ENCODE measurements at places on chromosomes 11 and 22.
A peak's percentile ranks its signal among the peaks of the same experiment; 100 is the strongest.

DNA sequence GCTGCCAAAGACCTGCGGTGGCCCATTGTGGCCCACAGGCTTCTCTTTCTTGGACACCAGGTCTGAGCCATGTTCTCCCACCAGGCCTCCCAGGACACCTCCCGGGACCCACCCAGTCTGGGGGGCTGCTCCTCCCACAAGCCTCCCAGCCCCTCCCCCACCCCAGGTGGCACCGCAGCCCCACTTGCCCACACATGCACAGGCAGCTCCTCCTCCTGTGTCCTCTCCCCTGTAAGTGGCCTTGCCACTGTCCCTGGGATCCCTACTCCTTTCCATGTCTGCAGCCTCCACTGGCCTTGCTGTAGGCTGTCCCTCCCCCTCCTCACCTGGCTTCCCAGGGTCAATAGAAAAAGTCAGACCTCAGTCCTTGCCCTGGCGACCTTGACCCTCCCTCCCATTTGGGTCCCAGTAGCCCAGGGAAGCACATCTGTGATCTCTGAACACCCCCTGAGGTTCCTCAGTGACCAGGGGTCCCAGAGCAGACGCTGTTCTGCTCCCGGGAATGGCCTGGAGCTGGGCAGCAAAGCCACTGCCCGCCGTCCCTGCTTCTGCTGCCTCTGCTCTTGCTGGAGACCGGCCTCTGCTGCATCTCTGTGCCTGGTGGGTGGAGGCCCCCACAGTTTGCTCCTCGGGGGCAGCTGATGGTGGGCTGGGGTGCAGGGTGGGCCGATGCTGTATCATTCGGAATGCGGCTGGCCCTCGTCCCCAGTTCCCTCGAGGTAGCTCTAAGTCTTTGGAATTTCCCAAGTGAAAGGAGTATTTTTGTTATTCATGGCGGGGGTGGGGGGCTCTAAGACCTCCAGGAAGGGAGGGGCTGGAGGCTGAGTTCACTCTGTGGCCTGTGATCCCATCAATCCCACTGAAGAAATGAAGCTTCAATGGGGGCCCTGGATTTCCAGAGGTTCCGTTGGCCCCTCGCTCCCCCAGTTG is 43.6 kb downstream of the ARHGAP8 start:
- DNase-seq, result no peak

DNA sequence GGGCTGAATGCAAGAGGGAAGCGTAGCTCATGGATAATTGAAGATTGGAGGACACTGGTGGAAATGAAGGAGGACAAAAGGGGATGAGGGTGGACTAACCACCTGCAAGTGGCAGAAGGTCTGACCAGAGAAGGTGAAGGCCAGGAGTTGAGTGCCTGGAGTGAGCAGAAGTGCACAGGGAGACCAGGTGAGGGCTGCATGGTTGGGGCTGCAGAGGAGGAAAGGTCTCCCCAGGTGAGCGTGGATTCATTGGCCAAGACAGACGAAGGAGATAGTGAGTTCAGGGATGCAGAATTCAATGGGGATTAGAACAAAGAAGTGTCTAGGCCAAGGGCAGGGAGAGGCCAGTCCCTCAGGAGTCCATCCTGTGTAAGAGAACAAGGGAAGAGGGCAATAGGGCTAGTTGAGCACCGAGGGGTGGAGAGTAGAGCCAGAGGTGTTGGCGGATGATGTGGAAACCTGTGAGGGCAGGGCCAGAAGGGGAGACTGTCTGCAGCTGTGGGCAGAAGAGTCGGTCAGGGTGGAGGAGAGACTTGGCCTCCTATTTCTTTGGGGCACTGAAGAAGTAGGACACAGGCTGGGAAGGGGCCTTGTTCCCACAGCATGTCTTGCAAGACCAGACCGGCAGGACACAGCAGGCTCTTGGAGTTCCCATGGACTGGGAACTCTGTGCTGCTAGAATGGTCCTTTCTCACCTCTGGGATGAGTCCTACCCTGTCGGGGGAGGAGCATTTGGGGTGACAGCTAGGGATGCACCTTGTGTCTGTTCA is 6.7 kb downstream of the TRIM29 start:
- no peak for DNase-seq

DNA sequence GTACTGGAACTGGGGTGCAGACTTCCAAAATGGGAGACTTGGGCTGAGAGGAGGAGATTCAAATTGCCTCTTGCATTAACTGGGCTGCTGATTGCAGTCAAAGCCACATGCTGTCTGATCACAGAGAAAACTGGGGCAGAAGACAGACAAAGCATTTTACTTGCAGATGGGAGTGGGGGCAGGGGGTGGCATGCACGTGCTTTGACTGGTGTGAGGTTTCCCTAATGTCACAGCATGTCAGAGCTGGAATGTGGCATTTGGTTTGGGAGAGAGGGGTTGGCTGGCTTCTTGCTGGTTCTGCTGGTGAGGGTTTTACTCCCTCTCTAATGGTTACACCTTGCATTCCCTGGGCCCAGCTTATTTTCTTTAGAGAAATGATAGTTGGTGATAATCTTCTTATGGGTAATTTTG is 2.9 kb downstream of the TUB start:
- no peak for DNase-seq

GRCh38 chr22:50338860-50339462 is 4.2 kb upstream of the PPP6R2 start:
- no peak for DNase-seq

- DNase-seq, result peak; percentile 78
Measured at GRCh38 chr22:23180301-23180892, at the start of gene BCR. Gene BCR, plus strand, starts transcription at chr22:23180509. Its CDS starts 452 bp downstream, at chr22:23180961.

Data from psoas muscle (tissue), 8 donors.